Kidney (tissue), 22 donors: ENCODE measurements at places on chromosomes 1 and 21.

- H3K27ac ChIP-seq = no peak overlapping the region
- H3K4me1 ChIP-seq = peaks cover 2% of the 10 kb centered on the region
- DNase-seq = peak; percentile 38
Measured at GRCh38 chr1:153364766-153365666, 7.4 kb downstream of the S100A9 start.

DNA sequence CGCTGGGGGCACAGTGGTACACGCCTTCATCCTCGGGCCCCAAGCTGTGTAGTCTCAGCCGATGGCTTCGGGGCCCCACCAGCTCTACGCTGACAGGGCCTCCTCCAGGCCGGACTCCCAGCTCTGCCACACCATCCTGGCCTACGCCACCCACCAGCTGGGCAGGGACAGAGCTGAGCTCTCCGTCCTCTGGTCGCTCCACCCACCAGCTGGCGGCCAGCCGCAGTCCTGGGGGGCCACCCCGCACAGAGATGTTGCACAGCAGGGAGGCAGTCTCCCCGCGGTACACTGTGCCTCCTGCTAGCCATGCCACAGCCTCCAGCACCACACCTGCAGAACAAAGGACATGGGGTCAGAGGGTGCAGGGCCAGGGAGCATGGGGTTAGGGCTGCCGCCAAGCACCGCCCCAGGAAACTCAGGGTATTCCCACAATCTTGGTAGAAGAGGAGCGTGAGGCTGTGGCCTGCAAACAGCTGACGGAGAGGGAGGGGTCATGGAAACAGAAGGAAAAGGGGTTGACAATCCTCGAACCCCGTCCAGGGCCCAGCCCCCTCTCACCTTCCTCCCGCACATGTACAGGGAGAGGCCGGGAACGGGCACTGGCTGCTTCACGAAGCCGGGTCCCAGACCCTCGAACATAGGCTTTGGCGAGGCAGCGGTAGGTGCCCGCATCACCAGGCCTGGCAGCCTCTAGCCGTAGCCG lies 5.9 kb downstream of the IGSF8 start:
- H3K4me3 ChIP-seq = no peak overlapping the region
- H3K27me3 ChIP-seq = no peaks in the 10 kb centered on the region
- no peaks in the 10 kb centered on the region for H3K36me3 ChIP-seq
- peak; percentile 26 for DNase-seq
- no peak overlapping the region for H3K27ac ChIP-seq

- H3K36me3 ChIP-seq = no peaks in the 10 kb centered on the region
- H3K27ac ChIP-seq = no peak overlapping the region
- H3K4me3 ChIP-seq = no peak overlapping the region
Measured at GRCh38 chr1:223216531-223217205, 73.6 kb upstream of the TLR5 start.

GRCh38 chr1:18957136-18957521 lies 653 bp upstream of the IFFO2 start:
- no peak overlapping the region for H3K27ac ChIP-seq
- H3K27me3 ChIP-seq = no peaks in the 10 kb centered on the region
- no peaks in the 10 kb centered on the region for H3K4me1 ChIP-seq
- no peaks in the 10 kb centered on the region for H3K36me3 ChIP-seq
- peak overlapping the region; percentile 65 for H3K4me3 ChIP-seq
- no peak for DNase-seq

DNA sequence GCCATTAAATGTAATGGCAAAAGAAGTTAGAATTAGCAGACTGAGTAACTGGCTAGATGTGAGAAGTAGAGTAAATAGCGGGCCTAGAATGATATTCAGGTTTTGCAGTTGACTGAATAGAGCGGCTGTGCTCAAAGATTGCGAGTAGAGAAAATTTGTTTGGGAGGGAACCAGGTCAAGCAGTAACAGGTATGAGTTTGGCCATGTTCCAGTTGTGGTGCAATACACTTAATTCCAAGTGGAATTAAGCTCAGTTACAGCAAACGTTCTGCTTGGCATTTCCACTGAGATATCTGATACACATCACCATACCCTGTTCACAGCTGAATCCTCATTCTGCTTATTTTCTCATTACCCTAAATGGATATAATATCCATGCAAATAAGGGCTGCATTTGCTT lies 1382.9 kb downstream of the MRPL39 start:
- DNase-seq = no peak
- H3K27me3 ChIP-seq = no peaks in the 10 kb centered on the region
- H3K27ac ChIP-seq = no peak overlapping the region
- no peaks in the 10 kb centered on the region for H3K4me1 ChIP-seq
- H3K4me3 ChIP-seq = no peak overlapping the region

DNA sequence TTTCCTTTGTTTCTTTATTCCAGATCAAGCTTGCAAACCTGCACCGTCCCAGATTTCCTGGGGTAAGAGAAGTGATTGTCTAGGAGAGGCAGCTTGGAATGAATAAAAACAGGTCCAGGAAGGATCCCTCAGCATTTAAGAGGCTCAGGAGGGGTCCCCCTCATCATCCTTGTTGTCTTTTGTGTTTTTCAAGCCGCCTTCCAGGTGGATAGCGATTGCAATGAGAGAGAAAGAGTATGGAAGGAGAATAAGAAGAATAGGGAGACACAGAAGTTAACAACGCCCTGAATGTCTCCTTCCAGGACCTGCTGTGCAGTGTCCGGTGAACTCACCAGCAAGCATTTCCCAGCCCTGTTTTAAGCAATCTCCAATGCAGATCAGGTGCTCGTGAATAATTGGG lies 8.5 kb downstream of the ERG start:
- no peak for DNase-seq
- no peak overlapping the region for H3K27ac ChIP-seq
- H3K27me3 ChIP-seq = no peaks in the 10 kb centered on the region
- no peak overlapping the region for H3K4me3 ChIP-seq
- H3K36me3 ChIP-seq = no peaks in the 10 kb centered on the region
